ENCODE measurements at places on chromosomes 11 and 22.

GRCh38 chr11:100640646-100641045 lies 46.4 kb upstream of the ARHGAP42 start:
- DNase-seq, result no peak

DNA sequence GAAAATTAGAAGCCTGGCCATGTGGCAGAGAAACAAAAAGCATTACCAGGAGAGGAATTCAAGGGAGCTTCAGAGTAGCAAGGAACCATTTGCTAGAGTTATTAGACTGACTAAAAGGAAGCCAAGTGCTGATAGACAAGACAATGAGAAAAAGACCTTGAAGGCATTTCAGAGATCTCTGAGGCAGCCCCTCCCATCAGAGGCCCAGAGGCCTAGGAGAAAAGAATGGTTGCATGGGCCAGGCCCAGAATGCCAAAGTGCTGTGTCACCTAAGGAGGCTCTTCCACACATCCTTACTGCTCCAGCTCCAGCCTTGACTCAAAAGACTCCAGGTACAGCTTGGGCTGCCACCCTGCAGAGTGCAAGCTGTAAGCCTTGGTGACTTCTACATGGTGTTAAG lies 61.8 kb upstream of the POU2AF2 start:
- DNase-seq, result no peak

- DNase-seq, result no peak
Observed at GRCh38 chr11:57867966-57868365, 106.4 kb downstream of the CTNND1 start.

- no peak for DNase-seq
Observed at GRCh38 chr11:6401464-6401863, 11.2 kb downstream of the SMPD1 start.

DNA sequence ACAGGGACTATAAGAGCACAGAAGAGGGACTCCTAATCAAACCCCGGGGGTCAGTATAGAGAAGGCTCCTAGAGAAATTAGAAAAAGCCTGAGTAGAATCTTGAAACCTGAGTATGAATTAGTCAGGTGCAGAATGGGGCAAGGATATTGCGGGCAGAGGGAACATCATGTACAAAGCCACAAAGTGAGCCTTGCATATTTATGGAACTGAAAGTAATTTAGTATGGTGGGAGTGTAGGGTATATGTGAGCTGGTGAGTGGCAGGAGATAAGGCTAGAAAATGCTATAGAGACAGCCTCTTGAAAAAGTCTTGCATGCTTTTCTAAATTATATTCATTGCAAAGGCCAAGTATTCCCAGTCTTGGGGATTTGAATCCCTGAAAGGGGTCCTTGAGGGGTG lies 93.7 kb downstream of the STIM1 start:
- DNase-seq, result no peak

GRCh38 chr11:47914743-47915142 lies 65.6 kb upstream of the PTPRJ start:
- DNase-seq, result no peak

DNA sequence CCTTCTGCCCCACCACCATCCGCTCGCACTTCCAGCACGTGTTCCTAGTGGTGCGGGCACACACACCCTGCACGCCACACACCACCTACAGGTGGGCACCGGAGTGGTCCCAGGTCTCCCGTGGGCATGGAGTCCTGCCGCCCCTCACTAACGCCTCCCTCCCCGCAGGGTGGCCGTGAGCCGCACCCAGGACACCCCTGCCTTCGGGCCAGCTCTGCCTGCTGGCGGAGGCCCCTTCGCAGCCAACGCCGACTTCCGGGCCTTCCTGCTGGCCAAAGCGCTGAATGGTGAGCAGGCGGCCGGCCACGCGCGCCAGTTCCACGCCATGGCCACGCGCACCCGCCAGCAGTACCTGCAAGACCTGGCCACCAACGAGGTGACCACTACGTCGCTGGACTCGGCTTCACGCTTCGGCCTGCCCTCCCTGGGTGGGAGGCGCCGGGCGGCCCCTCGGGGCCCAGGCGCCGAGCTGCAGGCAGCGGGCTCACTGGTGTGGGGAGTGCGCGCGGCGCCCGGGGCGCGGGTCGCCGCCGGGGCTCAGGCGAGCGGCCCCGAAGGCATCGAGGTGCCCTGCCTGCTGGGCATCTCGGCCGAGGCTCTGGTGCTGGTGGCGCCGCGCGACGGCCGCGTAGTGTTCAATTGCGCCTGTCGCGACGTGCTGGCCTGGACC lies 8.5 kb downstream of the SIPA1 start:
- DNase-seq, result no peak

DNA sequence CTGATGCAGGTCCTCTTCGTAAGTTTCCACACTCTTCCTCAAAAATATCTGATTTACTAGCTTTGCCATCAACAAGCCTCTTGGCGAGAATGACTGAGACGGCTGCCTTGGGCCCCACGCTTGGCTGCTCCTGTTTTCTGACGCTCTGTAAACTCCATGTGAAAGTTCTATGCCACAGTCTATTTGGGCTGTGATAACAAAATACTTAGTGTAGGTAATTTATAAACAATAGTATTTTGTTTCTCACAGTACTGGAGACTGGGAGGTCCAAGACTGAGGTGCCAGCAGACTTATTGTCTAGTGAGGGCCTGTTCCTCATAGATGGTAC lies 123.2 kb upstream of the SORL1-AS1 start:
- no peak for DNase-seq

DNA sequence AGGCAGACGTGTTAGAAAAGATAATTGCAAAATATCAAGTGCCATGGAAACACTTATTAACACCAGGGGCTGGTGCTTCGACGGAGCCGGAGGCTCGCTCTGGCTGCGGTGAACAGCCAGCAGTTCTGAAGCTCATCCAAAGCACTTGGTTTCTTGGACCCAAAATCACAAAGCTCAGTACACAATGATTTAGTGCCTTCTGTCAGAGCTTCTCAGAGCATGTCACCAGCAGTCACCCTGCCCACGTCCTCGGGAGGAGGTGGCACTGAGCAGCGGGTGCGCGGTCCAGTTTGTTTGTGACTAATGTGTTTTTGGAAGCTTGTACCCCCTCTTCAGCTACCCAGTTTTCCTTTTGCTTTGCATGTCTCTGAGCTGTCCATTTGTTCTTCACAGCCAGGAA lies 58.7 kb upstream of the KIRREL3 start:
- DNase-seq, result no peak

DNA sequence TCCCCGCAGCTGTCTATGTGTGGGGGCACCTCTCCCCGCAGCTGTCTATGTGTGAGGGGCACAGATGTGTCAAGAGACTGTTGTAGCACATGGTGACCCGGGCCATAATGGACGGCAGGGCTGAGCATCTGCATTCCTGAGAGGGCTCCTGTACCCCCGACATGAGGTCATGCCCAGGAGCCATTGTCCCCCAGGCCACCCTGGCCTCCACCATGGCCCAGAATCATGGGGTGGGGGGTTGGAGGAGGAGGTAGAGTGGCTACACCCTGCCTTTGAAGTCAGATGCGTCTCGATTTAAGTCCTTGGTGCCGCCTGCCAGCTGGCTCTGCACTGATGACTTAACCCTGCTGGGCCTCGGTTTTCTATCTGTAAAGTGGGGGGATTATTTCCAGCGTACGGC lies 49.1 kb downstream of the ARHGAP8 start:
- no peak for DNase-seq

All from substantia nigra (tissue), 51 donors.